ENCODE measurements at places on chromosomes 7 and 10.

DNA sequence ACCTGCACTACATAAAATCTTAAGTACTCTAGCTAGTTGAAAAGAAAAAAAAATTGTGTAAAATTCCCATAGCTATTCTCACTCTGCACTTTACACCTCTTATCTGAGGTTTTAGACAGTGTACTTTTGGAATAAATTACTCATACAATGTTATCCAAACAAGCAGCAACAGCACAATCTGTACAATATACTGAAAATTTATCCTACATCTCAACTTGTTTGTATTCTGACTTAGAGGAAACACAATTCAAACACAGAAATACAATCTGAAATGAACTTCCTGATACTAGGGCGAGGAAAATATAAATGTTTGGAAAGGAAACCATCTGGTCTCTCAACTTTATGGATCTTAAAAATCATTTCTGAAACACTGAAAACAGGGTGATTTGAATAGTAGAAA, 381.7 kb downstream of the THSD7A start:
- no peak for DNase-seq

DNA sequence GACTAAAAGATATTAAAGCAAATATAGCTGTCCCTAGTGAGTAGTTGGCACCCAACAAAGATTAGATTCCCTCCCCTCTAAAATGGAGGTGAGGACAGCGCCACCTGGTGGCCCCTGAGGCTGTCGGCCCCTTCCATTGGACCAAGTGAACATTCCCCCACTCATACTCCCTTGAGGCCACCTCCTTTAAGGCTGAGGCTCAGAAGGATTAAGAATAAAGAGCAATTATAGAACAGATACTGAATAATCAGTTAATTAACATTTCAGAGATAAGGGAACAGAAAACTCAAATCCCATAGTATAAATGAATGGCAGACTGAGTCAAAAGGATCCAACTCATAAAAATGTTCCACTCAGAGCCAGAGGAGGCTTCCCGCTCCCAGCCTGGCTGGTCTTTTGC, 130.4 kb upstream of the GHITM start:
- no peak for DNase-seq

GRCh38 chr7:4500812-4501211, 181.3 kb upstream of the FOXK1 start:
- DNase-seq: no peak

- no peak for DNase-seq
These were observed 2.8 kb downstream of the TFEC start for GRCh38 chr7:116027786-116028185.

Data from caudate nucleus (tissue), 63 donors.